ENCODE measurements at places on chromosomes 7 and 10.
A peak's percentile ranks its signal among the peaks of the same experiment; 100 is the strongest.

- no peak overlapping the region for H3K4me3 ChIP-seq
- no peak overlapping the region for H3K27ac ChIP-seq
- H3K4me1 ChIP-seq, result no peaks in the 10 kb centered on the region
- no peaks in the 10 kb centered on the region for H3K36me3 ChIP-seq
- DNase-seq, result no peak
Observed at GRCh38 chr7:98729121-98729520, 112.0 kb downstream of the NPTX2 start.

GRCh38 chr7:91852263-91852741, 28.2 kb downstream of the MTERF1 start:
- H3K27ac ChIP-seq, result no peak overlapping the region
- DNase-seq, result no peak
- H3K4me3 ChIP-seq, result no peak overlapping the region
- H3K36me3 ChIP-seq, result no peaks in the 10 kb centered on the region

- H3K4me3 ChIP-seq, result no peak overlapping the region
- peaks cover 23% of the 10 kb centered on the region for H3K4me1 ChIP-seq
Observed at GRCh38 chr10:113631684-113632367, 32.0 kb downstream of the NRAP start.

- H3K27ac ChIP-seq, result peak overlapping the region; percentile 92
- DNase-seq, result no peak
- H3K4me1 ChIP-seq, result peaks cover 47% of the 10 kb centered on the region
- H3K4me3 ChIP-seq, result peak overlapping the region; percentile 65
- no peaks in the 10 kb centered on the region for H3K27me3 ChIP-seq
Observed at GRCh38 chr7:151630851-151631569, 111.3 kb upstream of the RHEB start.
